ENCODE measurements at places on chromosomes 2 and 18. TPM values are rescaled to one million over a fixed set of nuclear protein-coding genes. Genes with fewer than 3 reads are reported as not detected.

GRCh38 chr2:26469092-26469710 is 8.7 kb downstream of the OTOF start:
- DNase-seq, result peak; percentile 70

GRCh38 chr18:51251625-51252024 is 54.1 kb upstream of the MEX3C start:
- no peak for DNase-seq

DNA sequence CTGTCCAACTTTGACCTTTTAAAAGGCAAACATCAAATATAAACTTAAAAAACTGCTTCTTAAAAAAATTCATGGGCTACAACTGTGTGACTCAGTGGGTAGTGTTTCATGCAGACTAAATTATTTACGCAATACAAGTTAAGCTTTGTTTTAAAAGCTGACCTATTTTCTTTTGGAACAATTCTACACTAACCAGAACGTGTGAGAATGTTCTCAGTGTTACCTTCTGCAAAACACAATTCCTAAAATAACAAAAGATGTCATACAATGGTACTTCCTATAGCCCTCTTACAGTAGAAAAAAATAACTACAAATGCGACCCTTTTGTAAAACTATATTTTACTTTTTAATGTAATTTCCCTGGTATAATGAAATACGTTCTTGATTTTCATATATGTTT is 793.8 kb upstream of the FSHR start:
- DNase-seq, result no peak

RIT2 gene
- total RNA-seq, result not detected

DNA sequence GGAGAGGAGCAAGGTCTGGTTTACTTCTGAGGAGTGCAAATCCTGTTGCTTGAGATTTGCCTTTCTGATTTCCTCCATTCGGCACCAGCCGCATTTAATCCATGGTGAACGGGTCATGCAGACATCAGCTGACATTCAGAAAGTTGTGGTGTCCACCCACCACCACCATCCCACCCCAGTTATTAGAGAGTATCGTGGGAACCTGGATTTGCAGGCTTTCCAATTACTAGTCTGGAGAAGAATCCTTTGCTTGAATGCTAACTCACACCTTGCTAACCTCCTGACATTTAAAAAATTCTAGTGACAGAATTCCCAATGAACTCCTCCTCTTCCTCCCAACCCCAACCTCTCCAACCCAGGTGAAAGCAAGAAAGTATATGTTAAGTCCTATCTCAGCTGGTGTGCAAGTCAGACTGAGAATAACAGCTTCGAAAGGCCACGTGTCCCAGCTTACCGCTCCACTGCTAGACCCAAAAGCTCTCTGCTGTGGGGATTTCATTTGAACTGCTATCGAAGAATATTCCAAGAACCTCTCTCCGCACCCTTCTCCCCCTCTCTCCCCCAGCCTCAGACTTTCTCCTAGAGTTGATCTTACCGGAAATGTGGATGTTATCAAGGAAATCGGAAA is 17.7 kb downstream of the BCL11A start:
- no peak for DNase-seq

DNA sequence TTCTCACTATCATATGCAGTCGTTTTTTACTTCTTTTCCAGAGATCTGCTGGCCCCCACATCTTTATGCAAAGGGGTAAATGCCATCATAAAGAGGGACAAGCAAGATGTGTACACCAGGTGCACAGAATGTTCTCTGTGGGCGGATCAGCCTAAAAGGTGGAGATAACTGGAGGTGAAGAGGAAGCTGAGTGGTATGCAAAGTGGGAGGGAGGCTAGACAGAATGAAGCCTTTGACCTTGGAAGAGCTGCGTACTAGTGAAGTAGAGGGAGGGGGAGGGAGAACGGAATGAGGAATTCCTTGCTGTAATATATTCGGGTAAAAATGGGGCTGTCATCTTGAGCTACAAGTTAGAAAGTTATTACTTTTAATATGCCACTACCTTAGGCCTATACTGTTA is 287.5 kb upstream of the VRK2 start:
- DNase-seq, result no peak

DNA sequence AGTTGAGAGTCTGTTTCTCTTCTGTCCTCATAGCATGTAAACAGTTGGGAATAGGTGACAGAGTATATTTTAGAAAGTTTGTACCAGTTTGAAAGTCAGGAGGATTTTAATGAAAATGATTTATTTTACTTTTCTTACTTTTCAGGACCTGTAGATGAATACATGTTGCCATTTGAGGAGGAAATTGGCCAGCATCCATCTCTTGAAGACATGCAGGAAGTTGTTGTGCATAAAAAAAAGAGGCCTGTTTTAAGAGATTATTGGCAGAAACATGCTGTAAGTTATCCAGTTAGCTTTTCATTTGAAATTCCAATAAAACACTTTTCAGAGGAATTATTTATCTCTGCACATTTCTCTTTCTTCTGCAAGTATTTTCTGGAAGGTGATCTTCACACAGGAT is 81.1 kb downstream of the ACVR2A start:
- DNase-seq, result peak; percentile 9

DNA sequence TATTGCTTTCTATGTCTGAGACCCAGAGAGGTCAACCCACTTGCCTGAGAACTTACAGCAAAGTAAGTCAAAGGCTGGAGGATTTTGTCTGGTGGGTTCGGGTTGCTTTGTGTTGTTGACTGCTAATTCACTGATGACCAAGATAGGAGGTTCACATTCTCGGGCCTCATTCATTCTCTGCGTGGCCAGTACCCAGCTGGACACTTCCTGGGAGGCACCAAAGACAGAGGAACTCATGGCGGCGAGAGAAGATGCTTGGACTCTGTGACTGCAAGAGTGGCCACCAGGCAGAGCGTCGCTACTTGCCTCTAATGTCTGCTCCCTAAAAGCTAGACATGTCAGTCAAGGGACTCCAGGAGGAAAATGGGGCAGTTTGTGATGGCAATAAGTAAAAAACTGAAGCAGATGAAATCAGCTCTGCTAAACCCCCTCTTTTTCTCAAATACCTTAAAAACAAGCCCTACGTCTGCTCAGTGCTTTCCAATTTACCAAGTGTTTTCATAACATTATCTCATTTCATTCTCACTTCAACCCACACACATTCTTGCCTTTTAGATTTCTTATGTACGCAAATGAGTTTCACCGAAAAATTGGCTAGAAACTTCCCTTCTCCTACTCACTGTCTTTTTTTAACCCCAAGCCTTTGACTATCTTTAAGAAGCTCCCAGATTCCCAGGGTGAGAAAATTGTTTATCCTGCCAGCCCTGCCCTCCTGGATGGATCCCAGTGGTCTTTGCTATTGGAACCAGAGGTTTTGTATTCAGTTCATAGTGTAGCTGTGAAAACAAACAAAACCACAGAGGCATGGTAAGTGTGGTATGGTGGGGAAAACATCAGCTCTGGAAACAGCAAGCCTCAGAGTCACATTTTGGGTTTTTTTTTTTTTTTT is 4.9 kb upstream of the LBH start:
- no peak for DNase-seq

DNA sequence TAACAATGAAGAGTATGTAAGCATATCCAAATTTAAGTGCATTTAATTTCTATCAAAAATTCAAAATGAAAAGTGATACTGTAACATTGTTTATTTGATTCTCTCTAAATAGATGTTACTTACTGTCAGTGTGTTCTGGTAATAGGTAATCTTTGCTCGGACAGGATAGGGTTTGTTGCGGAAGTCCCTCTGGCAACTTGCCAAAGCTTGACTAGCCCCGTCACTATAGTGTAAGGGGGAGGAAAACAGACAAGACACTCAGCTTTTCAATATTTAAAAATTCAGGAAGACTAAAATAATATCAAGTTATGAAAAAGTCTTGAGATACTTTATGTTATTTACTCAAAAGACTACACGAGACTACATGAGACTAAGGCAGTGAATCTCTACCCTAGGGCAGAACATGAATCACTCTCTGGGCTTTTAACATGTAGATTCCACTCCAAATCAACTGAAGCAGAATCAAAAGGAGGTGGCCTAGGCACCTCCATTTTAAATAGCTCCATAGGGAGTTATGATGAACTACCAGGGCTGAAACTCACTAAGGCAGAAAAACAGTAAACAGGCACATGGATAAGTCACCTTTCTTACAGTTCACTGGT is 5.9 kb downstream of the LMAN1 start:
- no peak for DNase-seq

- no peak for DNase-seq
Measured at GRCh38 chr18:11532758-11533512, 76.5 kb upstream of the SLC35G4 start.

- DNase-seq, result no peak
Measured at GRCh38 chr2:193332941-193333340, 1138.2 kb upstream of the TMEFF2 start.

Measured in dermis microvascular lymphatic vessel endothelial cell (primary cell).